ENCODE measurements at places on chromosomes 4 and X.
A peak's percentile ranks its signal among the peaks of the same experiment; 100 is the strongest.

GRCh38 chr4:29538889-29539646 is 1181.1 kb upstream of the PCDH7 start:
- DNase-seq = no peak

GRCh38 chrX:107205770-107206696 is at the start of the genes DNAAF6 and NUP62CL:
TSS of gene DNAAF6 (plus strand) at chrX:107206611. CDS start at chrX:107212876, 6,265 bp downstream.
TSS of gene NUP62CL (minus strand) at chrX:107206433. CDS start at chrX:107175146, 31,287 bp downstream.
- peak; percentile 72 for DNase-seq

- no peak for DNase-seq
Observed at GRCh38 chrX:73561801-73562200, 1.2 kb upstream of the CHIC1 start.

GRCh38 chrX:136825771-136826170 is 45.0 kb upstream of the ARHGEF6 start:
- no peak for DNase-seq

- DNase-seq = no peak
Observed at GRCh38 chrX:105263801-105264200, 43.3 kb upstream of the TEX13A start.

DNA sequence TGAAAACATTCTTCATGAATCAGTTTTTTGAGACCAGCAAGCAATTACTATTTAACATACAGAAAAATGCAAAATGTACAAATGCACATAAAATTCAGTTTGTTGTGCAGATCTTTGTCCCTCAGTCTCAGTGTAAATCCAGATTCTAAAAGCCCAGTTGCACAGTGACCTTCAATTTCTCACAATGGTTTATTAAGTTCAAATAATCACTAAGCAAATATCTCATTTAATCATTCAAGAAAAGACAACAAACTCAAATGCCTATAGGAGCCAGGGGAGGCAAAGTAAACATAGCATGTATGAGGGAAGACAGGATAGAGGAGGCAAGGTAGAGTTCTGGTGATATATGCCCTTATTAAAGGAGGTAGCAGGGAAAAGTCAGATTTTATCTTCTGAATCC is 82.8 kb downstream of the PPP3CA start:
- no peak for DNase-seq

- no peak for DNase-seq
Observed at GRCh38 chr4:41646862-41647261, 101.7 kb downstream of the PHOX2B start.

GRCh38 chr4:30536231-30536630 is 183.9 kb upstream of the PCDH7 start:
- no peak for DNase-seq

GRCh38 chr4:3866813-3867129 is 100.6 kb downstream of the ADRA2C start:
- no peak for DNase-seq

GRCh38 chr4:93771640-93772411 is 56.7 kb upstream of the ATOH1 start:
- DNase-seq = no peak

DNA sequence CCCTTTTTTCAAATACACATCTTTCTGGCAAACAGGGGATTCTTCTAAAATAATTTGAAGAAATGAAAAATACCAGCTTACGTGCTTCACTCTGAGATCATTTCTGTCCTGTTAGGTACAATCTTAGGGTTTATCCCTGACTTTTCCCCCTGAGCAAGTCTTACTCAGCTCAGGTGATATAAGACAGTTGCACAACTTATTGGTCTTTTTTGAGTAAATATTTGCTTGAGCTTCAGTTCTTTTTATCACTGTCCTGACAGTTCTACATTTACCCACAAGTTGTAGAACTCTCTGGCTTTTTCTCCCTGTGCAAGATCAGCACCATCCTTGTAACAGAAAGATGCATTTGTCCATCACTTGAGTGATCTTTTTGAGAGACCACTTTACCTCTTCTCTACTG is 84.9 kb downstream of the MID1IP1 start:
- no peak for DNase-seq

DNA sequence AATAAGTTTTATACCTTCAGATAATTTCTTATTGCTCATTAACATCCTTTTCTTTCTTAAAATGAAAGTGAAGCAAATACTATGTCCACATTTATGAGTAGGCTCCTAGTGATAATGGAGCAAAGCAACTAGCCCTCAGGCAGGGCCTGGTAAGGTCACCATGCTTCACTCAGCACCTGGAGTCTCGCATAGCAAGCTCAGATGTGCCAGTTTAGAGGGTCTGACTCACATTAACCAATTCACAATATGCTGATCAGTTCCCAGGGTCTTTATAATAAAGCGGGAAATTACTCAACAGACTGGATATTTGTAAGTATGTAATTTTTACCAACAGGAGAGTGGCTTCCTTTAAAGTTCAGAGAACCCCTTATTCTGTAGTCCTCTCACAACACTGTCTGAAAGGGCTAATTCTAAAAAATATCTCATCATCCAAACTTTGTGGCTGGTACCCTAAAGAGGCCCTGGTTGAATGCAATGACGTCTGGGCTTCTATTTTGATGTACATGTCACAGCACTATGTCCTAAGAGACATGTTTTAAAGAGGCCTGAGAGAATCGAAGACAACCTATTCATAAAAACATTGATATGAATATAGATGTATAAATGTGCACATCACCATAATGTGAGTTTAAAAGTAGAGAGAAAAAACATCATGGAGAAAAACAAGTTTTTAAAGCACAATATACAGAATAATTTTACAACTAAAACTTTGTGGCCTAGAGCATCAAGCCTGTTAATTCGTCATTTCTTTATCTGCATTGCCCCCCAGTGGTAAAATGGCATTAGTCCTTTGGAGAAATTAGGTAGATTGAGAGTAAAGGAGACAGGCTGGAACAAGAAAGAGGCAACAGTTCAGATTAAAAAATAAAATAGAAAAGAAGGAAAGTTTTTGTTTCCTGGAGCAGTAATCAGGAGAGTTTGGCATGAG is 44.3 kb downstream of the IL21 start:
- DNase-seq = no peak

GRCh38 chrX:119488749-119489148 is 20.5 kb downstream of the SLC25A5 start:
- no peak for DNase-seq

GRCh38 chrX:123169247-123169901 is 14.7 kb upstream of the GRIA3 start:
- DNase-seq = no peak

DNA sequence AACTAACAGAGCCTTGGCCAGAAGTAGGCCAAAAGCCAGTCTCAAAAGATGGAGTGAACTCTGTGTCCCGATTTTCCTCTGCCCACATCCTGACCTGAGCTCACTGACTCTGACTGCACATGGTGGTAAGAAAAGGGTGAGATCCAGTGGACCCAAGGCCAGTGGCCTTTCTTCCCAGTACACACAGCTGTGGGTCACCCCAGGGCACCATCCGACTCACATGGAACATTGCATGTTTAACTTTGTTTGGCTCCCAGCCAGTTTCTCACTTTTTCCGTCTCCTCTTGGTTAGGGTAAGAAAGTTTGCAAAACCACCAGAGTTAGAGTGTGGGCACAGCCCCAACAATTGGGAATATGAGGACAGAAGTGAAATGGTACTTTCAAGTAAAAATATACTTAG is 69.8 kb downstream of the GAB1 start:
- DNase-seq = no peak

GRCh38 chrX:45353456-45353855 is 152.8 kb upstream of the DIPK2B start:
- DNase-seq = no peak

DNA sequence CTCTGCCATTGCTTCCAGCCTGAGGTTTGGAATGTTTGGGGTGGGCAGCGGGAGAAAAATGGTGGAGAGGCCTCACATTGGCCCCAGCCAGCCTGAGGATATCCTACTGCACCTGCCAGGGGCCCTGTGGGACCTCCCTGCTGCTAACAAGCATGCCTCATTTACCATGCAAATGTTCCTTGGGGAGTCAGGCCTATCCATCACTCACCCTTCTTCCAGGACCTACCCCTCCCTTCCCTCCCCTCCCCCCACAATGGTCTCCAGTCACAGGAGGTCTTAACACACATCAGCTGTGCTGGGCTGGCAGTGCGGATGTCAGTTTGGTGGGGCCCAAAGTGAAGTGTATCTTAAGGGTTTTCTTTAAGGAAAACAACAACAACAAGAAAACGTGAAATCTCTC is 139.2 kb downstream of the SHOX start:
- DNase-seq = no peak

- DNase-seq = no peak
Observed at GRCh38 chr4:153233761-153234371, 29.6 kb downstream of the TRIM2 start.

- DNase-seq = no peak
Observed at GRCh38 chr4:75137302-75137701, 204.4 kb downstream of the PARM1 start.

GRCh38 chrX:120304256-120304655 is 7.0 kb downstream of the TMEM255A start:
- DNase-seq = no peak

DNA sequence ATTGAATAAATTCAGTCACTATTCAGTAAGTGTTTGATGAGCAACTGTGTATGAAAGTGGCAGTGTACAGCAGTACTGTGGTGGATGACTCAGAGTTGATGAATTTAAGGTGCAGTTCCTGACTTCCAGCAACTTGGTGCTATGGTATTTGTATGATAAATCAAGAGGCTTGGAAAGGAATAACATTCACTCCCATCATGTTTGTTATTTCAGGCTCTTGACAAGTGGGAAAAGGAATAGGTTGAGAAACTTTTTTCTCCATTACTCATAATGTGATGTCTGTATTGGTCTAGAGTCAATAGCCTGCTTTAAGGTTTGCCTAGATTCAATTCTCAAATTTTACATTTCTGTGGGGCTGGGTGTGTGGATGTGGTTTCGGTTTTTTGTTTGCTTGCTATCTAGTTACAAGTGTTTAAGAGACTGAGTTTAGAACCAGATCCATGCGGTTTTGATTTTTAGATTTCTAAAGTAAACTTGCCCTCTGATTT is 35.1 kb upstream of the CYP2U1 start:
- no peak for DNase-seq

DNA sequence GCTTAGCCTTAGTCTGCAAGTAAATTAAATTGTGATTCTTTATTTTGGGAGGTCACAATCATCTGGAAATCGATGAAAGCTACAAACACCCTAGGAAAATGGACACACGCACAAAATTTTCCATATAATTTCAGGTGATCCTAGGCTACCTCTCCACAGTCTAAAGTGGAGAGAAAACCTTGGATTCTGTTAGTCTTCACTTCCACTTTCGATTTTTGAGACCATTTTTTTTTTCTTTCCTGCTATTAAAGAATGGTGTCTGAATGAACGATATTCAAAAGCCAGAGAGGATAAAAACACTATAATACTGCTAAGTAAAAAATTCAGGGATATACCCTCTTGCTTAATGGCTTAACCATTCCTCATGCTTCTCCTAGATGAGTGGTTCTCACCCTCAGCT is 1.7 kb downstream of the FBXL5 start:
- DNase-seq = no peak

GRCh38 chr4:90536408-90536807 is 409.2 kb downstream of the CCSER1 start:
- no peak for DNase-seq

DNA sequence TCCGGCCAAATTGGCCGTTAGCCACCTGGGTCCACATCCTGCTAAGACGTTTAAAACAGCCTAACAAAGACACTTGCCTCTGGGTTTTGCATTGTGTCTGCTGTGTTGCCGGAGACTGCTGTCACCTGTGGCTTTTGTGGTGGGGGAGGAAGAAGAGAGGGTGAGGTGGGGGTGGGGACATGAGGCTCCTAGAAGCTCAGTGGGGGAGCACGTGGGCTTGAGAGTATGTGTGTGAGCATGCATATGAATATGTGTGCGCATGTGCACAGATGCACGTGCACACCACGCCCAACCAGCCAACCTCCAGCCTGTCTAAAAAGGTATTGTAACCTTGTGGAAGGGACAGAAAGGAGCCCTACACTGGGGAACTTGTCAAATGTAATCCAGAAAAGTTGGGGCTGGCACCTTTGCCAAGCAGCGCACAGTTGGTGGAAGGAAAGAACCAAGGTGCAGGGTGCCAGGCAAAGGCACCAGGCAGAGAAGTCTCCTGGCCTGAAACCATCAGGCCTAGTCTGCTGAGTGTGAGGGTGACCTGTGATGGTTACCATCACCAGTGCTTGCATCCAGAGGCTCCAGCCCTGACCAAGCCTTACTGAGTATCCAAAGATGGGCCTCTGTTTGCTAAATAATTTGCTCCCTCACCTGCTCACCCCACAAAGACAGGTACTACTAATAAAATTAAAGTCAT is 10.1 kb upstream of the SASH3 start:
- no peak for DNase-seq

GRCh38 chr4:148790691-148791090 is 348.5 kb upstream of the NR3C2 start:
- no peak for DNase-seq

GRCh38 chrX:2592279-2592678 is 91.5 kb upstream of the DHRSX start:
- no peak for DNase-seq

DNA sequence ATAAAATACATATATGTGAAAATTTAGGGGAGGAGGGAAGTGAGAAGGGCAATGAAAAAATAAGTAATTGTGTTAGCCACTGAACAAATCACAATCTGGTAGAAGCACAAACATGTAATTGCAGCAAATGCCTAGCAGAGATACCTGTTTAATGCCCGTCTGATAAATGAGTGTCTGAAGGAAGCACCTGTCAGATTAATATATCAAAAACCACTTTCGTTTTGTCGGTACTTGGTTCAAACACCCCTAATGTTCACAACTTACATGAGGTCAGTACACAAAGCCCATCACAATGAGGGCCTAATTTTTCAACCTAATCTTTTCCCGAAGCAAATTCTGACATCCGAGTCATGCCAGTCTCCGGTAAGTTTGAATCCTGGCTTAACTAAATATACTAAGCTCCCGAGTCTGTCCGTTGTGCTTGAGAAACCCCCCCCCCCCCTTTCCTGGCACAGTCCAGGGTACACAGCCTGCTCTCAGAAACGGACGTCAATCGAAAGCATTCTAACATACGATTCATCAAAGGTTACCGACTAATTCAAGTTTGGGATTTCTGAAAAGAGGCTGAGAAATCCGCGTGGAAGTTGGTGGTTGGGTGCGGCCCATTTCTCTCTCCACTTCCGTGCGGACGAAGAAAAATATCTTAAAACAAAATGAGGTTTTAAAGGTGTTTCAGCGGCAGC is 758 bp downstream of the SDAD1 start:
- DNase-seq = no peak

DNA sequence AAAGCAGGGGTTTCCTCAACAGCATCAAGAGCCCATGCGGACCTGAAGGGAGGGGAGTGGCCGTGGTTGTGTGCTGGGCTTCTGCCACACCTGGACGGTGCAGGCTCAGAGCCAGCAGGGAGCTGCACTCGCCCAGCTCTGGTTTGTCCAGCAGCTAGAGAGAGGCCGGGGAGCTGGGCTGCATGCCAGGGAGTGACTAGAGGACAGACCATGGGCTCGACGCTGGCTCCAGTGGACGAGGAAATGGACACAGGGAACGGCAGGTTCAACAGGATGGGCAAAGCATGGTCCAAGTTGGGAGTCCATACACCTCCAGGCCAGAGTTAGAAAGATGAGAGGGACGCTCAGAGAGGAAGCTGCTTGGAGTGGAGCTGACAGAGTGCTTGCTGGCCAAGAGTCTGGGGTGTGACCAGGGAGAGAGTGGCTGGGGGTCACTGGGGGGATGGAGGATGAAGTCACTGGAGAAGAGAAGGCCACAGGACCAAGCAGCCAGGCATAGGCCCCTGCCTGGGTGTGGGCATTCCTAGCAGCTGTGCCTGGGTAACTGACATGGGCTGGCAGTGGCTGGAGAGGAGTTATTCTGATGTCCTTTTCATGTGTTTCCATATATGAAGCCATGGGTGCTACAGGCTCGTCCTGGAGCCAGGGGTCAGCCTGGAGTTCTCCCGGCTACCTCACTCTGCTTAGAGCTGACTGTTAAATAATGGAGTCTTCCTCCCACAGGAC is 42.8 kb downstream of the HTT-AS start:
- DNase-seq = no peak
